ENCODE measurements at places on chromosomes 1 and 21. TPM values are rescaled to one million over a fixed set of nuclear protein-coding genes. Genes with fewer than 3 reads are reported as not detected.

DNA sequence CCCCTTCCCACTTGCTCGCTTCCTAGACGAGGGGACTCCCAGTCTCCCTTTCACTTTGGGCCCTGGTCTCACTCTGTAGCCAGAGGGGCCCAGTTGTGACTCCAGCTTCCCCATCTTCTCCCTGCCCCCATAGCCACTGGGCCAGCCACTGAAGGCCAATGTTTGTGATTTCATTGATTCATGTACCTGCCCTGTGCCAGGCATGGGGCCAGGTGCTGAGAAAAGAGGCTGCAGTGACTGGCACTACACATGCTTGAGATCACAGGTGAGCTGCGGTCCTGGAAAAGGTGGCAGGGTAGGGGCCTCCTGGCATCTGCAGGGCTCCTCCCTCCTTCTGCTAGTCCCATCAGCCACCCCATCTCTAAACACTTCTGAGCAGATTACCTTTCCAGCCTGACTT is 345.3 kb upstream of the VAMP3 start:
- no peak for DNase-seq

DNA sequence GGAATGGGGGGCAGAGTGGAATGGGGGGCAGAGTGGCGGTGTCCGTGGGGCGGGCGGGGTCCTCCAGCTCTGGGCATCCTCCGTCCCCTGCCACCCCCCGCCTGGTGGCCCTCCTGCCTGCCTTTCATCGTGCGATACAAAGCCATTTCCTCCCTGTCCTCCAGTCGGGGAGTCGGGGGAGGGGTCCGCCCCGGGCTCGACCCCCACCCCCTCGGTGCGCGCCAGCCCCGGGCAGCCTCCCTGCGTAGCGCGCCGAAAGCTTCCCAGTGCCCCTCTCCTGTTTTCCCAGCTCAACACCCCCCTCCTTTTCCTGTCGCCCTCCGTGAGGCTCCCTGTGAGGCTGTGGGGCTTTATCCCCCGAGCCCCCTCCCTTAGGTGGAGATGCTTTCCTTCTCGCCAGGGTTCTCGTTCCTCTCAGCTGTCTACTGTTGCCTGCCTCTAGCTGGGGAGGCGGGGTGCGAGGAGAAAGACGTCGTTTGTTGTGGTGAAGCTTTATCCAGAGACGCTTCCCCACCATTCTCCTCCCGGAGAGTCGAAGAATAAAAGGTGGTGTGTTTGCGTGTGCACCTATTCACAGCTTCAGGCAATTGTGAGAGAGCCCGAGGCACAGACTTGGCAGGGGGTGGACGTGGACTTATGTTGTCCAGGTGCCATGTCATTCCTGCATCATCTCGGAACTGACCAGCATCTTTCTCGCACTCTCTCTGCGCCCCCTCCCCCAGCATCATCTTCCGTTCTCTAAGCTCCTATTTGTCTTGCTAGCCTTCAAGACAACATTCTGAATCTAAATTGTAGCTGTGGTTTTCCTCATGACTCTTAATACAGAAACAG is 848 bp downstream of the DNM3 start:
- DNase-seq = peak; percentile 37

- peak; percentile 38 for DNase-seq
These were observed 1.2 kb upstream of the HIVEP3 start for GRCh38 chr1:41919764-41920397.

DNA sequence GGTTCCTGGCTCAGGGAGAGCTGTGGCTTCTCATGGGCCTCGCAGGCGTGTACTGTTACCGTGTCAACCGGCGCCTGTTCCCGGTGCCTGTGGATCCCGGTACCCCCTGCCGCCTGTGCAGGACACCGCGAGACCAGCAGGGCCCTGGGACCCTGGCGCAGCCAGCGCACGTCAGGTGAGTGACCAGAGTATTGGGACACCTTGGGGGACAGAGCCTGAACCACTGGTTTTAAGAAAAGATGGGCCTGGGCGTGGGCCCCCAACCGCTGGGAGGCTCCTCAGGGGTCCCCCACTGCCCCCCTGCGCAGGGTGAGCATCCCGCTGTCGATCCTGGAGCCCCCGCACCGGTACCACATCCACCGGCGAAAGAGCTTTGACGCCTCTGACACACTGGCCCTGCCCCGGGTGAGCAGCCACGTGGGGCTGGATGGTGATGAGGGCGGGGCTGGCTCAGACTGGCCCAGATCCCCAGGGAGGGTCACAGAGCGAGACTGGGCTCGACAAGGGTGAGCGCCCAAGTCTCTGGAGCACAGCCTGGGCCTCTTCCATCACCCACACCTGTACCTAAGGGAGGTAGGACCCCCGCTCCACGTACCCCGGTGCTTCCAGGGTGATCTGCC is 10.5 kb downstream of the MIIP start:
- no peak for DNase-seq

DNA sequence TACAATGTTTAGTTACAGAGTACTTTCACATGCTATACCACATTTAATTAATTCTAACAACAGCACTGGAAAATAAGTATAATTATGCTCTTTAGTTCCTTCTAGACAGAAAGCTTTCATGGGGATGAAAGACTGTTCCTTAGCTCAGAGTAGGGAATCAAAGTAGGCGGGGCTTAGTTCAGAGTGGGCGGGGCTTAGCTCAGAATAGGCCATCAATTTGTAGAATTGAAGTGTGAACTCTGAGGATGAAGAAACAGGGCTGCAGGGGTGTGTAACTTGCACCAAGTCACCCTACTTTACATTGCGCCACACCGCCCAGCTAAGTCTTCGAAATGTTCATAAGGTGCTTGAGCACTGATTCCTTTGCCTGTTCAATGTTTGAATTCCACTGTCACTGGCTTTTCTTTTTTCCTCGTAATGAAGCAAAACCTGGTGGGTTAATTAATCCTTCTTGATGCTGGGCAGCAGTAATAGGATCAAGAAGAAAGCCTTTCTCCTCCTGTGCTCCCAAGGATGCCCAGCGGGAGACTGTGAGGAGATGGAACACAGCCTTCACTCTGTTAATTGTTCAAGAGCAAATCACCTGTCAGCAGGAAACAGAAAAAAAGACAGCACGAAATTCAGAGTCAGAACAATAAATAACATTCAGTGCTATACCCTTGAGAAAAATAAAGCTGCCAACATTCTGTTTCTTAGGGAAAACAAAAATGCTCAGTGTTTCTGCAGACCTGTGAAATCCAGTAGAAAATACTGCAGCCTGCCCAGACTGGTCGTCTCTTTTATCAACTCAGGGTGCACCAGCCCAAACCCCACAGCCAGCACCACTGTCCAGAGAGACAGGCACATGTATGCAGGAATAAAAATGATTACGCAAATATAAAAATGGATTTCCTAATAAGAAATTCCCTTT is 66.5 kb upstream of the CAMK1G start:
- DNase-seq = no peak

GRCh38 chr1:145949219-145949618 is 8.6 kb downstream of the LIX1L start:
- DNase-seq = no peak

Gene HDGF
- 63.6 TPM for total RNA-seq
